Kasumi-1 (cell line): ENCODE measurements at places on chromosomes 1 and 21.

DNA sequence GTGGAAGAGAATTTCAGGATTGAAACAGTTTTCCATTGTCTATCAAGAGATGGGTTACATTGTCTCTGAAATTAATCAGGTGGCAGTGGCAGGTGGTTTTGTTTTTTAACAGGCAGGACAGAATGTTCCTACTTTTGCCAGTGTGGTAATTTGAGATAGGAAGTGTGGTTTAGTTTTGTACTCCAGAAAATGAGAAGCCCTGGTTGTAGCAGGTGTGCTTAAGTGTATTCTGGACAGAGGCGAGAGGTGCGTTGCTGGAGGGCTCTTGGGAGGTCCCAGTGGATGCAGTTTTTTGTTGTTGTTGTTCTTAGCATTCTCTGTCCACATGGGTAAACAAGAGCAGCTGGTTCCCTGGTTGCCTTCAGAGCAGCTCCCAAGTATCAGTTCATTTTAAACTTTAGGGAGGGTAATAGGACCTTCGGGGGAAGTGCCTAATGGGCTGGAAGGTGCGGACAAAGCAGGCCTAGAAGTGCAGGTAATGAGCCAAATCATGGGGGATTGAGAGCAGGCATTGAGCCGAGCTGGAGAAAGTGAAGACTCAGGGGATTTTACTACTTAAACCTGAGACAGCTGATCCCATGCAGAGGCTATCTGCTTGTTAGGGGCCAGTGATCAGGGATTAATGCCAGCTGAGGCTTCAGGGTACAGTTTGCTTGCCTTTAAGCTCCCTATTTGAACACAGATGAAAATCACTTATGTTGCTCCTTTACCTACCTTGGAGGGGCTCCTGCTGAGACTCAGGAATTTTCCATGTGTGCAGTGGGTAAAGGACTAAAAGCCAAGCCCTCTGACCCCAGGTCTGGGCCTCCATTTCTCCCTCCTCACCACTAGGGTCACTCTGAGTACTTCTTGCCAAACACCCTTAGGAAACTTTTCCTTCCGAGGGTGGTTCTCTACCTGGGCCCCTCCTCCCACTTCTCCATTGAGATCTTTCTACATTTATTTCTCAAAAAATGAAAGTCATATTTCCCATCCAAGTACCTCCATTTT is 6.1 kb downstream of the PFKFB2 start:
- DNase-seq, result no peak

GRCh38 chr1:158331106-158331425 is 265 bp downstream of the CD1B start:
- DNase-seq, result no peak

GRCh38 chr1:19620786-19621185 is 23.3 kb upstream of the NBL1 start:
- no peak for DNase-seq

DNA sequence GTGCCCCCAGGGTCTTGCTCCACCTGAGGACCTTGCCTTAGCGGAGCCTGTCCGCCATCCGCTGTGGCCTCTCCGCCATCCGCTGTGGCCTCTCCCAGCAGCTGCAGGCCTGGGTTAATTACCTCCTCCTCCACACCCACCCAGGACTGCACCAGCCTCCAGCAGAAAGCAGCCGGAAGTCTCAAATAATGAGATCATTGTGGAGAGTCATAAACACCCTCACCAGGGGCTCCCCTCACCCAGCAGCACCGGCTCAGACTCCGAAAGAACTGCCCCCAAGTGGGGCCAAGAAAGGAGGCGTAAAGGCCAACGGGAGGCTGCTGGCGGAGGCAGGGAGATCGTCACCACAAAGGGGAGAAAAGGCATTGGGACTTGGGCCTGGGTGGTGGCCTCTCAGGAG is 10.7 kb upstream of the GPR153 start:
- DNase-seq, result no peak

DNA sequence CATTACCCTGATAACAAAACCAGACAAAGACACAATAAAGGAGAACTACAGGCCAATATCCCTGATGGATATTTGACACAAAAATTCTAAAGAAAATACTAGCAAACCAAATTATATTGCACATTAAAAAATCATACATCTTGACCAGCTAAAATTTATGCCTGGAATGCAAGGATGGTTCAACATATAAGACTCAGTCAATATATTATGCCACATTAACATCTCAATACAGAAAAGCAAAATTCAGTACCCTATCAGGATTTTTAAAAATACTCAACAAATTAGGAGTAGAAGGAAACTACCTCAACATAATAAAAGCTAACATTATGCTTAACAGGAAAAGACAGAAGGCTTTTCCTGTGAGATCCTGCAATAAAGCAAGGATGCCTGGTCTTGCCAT is 177.1 kb downstream of the MAGI3 start:
- DNase-seq, result no peak

DNA sequence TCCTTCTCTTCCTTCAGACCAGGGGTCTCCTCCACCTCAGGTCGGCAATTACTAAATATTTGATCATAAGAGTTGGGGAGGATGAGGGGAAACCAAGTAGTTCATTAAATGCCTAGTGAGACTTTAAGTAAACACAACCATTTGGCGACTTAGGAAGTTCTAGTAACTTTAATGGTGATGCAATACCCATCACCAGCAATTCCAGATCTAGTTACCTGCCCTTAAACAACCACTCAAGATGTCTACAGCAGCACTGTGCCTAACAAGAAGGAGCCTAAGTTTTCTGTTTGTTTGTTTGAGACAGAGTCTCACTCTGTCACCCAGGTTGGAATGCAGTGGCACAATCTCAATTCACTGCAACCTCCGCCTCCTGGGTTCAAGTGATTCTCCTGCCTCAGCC is 56.6 kb upstream of the L1TD1 start:
- no peak for DNase-seq

GRCh38 chr1:154987326-154987725 is 4.2 kb downstream of the FLAD1 start:
- no peak for DNase-seq

DNA sequence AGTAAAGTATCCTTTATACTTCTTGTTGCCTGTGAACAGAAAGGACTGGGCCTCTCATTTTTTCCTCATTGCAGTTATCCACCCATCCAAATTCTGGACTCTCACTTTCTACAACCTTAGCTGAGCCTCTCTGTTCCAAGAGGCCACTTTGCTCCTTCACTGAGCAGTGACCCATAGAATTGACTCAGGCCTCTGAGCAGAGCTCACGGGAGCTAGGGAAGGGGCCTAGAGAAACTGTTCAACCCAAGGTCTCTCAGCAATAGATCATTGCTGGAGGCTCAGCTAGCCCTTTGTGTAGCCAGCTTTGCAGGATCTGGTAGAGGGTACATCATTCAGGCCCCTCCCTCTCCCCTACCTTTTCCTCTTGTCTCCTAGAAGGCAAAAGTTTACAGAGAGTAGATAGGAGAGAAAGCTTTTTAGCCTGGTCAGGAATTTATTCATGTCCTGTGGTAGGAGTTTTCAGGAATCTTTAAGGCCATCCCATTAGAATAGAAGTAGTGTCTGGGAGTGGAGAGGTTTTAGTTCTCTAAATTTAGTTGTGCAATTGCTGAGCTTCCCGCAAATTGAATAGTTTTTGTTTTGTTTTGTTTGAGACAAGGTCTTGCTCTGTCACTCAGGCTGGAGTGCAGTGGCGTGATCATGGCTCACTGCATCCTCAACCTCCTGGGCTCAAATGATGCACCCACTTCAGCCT is 6.7 kb downstream of the INTS3 start:
- DNase-seq, result no peak

- DNase-seq, result no peak
These were observed 128.3 kb downstream of the EPHB2 start for GRCh38 chr1:22838965-22839364.
